ENCODE measurements at places on chromosomes 11 and 22. TPM values are rescaled to one million over a fixed set of nuclear protein-coding genes. Genes with fewer than 3 reads are reported as not detected.

DNA sequence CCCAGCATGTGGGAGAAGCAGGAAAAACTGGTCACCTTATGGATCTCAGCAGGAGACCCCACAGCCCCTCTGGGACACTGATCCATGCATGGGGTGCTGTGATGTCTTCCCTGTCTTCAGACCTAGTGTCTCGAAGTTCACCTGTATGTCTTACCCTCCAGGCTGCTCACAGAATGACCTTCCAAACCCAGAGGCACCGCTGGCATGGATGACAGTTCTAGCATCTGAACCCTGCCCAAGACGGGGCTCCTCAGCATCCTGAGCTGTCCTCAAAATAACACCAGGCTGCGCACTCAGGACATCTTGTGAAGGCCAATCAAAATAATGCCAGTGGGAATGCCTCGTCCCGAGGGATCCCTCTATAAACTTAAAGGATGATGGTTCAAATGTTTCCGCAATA, 824.9 kb downstream of the TBC1D22A start:
- DNase-seq = peak; percentile 14

- no peak for DNase-seq
These were observed 54.7 kb downstream of the PHF21B start for GRCh38 chr22:44955102-44955501.

Gene NXPE4
- total RNA-seq = not detected

- no peak for DNase-seq
These were observed 2.5 kb upstream of the EIF4ENIF1 start for GRCh38 chr22:31492151-31492550.

Gene OR8D1
- total RNA-seq = not detected

- no peak for DNase-seq
These were observed 34.3 kb downstream of the RCOR2 start for GRCh38 chr11:63882555-63883242.

Gene SMIM35
- not detected for total RNA-seq

- peak; percentile 81 for DNase-seq
These were observed 7.8 kb upstream of the RANBP1 start for GRCh38 chr22:20107951-20108756.

Gene NTM
- 92.1 TPM for total RNA-seq

GRCh38 chr11:93648158-93648557, 13.3 kb upstream of the CEP295 start:
- DNase-seq = no peak

DNA sequence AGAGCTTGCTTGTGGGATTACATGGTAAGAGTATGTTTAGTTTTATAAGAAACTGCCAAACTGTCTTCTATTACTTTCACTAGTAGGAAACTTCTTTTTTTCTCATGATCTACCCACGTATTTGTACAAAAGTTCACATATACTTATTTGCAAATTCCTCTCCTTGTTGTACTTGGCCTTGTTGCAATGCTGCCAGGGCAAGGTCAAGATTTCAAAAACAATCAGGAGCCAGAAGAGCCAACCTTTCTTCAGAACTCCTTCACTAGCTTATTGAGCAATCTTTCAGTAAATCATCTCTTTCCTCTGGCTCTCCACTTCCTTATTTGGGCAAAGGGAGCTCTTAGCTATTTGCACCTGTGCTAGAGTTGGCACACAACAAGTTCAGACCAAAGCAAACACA, 9.7 kb downstream of the SRSF8 start:
- DNase-seq = no peak

Gene OR4X1
- total RNA-seq = not detected

DNA sequence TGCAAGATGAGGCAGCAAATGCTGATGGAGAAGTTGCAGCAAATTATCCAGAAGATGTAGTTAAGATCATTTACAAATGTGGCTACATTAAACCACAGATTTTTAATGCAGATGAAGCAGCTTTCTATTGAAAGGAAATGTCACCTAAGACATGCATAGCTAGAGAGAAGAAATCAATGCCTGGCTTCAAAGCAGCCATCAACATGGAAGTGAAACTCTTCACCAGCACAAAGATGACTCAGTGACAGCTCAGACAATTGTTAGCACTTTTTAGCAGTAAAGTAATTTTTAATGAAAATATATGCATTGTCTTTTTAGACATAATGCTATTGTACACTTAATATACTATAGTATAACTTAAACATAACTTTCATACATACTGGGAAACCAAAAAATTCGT, 71.4 kb downstream of the FANCF start:
- DNase-seq = no peak

Gene C11orf21
- total RNA-seq = not detected

GRCh38 chr11:36300650-36301049, 4.6 kb downstream of the PRR5L start:
- no peak for DNase-seq

Gene TENM4
- 3.8 TPM for total RNA-seq

Gene OR8D4
- total RNA-seq = not detected

Gene PIH1D2
- 1.4 TPM for total RNA-seq

- no peak for DNase-seq
These were observed 4.0 kb downstream of the MYO18B start for GRCh38 chr22:25746012-25746373.

GRCh38 chr11:77083566-77084245, 16.9 kb downstream of the CAPN5 start:
- no peak for DNase-seq

Gene P2RY2
- not detected for total RNA-seq

Measured in chondrocyte (in vitro differentiated cells).